ENCODE measurements at places on chromosomes 7 and 10.

DNA sequence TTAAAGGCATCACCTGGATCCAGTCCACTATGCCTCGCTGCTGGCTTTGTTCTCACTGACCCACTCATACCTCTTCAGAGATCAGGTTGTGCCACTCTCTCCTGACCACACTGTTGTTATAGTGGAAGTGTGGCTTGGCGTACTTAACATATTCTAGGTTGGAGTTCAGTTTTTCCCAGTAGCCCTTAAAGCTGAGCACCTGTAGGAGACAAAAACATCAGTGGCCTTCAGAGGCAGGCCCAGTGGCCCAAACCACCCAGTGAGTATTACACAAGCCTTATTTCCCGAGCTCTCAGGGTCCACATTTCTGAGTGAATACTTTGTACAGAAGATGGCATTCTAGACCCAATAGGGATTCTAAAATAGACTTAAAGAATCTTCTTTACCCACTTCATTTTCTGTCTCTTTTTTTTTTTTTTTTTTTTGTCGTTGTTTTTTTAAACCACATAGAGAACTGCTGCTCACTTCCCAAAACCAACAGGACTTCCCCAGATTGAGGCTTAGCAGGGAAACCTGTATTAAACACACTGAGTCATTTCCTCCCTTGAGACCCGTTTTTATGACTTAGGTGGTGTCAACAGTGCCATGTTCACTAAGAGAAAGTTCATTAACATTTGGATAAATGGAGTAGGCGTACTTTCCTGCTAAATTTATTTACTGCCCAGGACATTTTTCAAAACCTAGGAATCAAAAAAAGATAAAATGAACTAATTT is 85.8 kb downstream of the GSAP start:
- DNase-seq: no peak

DNA sequence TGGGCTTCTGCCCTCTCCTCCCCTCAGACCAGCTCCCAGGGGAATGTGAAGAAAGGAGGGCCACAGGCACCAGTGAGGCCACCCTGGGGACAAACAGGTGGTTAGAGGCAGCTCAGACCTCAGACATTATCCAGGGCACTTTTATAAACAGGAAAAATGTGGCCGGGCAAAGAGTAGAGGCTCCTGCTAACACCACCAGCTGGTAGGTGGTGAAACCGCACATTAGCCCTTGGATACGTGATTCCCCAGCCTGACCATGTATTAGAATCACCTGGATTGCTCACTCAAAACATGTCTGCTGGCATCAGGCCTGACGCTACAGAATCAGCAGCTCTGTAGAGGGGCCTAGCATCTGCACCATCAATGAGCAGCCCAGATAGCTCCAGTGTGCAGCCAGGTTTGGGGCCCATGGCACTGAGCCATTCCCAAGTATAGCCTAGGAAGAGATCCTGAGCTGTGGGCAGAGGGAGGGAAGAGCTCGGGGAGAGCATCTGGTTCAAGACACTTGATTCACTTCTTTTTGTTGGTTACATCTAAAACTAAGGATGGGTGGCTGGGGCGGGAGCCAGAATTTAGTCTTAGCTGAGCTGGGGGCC is 37.1 kb downstream of the GPR26 start:
- no peak for DNase-seq

GRCh38 chr10:102965311-102965851 is 47.3 kb downstream of the CNNM2 start:
- DNase-seq: no peak

GRCh38 chr10:103929381-103929921 is 11.5 kb upstream of the STN1 start:
- DNase-seq: no peak

DNA sequence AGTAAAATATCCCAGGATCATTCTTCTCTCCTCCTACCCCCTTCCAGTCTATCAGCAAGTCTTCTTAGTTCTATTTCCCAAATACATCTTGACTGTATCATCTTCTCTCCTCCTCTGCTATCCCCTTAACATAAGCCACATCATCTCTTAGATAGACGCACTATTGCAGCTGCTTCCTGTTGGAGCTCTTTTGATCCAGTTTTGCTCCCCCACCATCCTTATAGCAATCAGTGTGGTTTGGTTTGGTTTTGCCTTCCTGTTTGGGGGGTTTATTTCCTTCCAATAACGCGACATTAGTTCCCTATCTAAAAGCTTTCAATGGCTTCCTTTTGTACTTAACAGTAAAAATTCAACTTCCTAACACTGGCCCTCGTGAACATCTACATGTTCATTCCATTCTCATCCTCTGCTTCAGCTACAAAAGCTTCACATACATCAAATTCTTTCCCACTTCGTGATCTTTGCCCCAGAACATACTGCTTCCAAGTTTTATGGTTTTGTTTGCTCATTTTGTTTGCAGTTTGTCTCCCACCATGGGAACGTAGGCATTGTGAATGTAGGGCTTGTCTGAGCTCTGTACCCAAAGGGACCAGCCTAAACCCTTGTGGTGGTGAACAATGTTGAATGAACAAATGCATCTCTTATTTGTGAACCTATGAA is 33.7 kb upstream of the PLXDC2 start:
- DNase-seq: no peak

DNA sequence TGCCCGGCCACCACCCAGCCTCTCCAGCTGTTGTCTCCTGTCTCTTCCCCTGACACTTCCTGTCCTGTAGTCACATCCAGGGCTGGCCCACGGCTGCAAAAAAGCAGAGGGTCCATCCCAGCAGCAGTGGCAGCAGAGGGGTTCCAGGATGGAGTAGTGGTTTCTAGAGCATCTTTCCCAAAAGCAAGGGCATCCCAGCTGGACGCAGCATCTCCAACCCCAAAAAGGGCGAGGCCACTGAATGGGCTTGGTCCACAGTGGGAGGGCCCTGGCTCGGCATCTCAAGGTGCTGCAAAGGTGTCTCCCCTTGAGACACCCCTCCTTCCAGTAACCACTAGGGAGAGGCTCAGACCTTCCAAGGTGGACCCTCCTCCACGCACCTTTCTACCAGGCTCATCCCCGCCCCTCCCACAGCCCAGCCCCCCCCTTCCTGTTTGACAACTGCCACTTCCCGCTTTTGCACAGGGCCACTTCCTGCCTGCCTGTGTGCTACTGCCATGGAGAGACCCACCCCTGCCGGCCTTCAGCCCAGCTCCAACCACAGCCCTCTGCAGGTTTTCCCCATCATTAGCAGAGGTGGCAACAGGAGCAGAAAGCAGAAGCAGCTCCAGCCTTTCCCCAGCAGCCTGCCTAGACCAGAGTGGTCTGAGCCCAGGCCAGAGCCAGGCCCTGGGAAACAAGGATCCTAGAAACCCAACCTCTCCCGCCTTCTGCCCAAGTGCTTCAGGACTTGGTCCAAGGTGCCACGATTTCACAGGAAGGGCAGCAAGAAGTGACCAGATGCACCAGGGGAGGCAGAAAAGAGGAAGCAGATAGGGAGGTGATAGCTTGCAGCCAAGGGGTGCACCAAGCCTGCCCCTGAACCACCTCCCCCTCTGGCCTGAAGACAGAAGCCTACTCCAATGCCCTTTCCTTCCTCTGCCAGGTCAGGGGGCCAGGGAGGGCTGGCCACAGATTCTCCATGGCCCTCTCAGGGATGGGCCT is 8.6 kb downstream of the CAMK2G start:
- DNase-seq: peak; percentile 78

- no peak for DNase-seq
Measured at GRCh38 chr10:118927321-118927720, 102.2 kb upstream of the NANOS1 start.

DNA sequence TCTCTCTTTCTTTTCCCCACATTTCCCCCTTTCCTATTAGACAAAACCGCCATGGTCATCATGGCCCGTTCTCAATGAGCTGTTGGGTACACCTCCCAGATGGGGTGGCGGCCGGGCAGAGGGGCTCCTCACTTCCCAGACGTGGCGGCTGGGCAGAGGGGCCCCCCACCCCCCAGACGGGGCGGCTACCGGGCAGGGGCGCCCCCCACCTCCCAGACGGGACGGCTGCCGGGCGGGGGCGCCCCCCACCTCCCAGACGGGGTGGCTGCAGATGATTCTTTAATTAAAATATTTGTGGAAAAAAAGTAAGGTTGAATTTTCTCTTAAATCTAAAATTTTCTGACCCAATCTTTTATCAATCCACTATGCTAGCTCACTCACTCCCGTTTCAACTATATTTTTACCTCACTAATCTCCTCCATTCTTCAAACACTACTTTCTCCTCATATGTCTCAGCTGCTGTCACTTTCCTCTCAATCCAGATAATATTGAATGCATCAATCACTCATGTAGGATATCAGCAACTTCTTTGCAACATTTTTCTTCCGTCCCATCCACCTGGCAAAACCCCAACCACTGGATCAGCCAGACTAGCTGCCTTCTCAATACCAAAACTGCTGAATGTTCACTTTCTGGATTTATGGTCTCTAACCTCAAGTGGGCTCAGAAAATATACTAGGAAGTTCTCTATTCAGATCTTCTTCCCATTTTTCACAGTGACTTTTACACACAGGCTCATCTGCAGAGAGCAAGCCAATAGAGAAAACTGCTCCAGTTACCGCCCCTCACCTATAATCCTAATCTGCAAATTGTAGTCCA is 81.1 kb upstream of the TRIM24 start:
- DNase-seq: no peak

GRCh38 chr7:93159490-93159889 is 11.3 kb upstream of the SAMD9L start:
- no peak for DNase-seq

- DNase-seq: no peak
Measured at GRCh38 chr7:151741585-151741984, 135.3 kb downstream of the PRKAG2 start.

DNA sequence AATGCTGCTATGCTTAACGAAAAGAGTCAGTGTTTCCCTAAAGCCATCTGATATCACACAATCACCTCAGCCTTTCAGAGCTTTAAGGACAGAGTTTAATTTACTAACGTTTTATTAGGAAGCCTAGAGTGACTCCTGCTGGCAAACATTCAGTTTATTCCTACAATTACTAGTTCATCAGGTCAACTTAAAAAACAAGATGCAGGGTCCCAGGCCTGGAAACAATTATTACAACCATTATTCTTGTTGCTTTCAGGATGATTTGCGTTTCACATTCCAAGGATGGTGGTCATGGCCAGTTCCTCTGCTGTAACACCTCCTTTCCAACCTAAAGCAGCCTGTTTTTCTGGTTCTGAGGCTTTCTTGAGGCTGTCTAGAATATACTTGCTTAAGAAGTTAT is 1.5 kb upstream of the FAM53B start:
- no peak for DNase-seq

DNA sequence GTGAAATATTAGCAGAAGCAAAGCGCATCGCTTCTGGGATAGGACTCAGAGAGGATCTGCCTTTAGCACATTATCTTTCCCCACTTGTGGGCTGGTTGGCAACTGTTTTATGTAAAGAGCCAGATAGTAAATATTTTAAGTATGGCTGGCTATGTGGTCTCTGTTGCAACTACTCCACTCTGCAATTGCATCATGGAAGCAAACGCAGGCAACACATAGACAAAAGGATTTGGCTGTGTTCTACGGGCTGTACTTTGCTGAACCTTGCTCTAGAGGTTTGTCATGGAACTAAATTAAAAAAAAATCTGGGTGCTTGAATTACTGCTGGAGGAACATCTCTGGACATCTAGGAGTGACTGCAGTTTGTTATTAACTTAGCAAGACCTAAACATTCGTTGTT is 307.8 kb upstream of the TPK1 start:
- no peak for DNase-seq

DNA sequence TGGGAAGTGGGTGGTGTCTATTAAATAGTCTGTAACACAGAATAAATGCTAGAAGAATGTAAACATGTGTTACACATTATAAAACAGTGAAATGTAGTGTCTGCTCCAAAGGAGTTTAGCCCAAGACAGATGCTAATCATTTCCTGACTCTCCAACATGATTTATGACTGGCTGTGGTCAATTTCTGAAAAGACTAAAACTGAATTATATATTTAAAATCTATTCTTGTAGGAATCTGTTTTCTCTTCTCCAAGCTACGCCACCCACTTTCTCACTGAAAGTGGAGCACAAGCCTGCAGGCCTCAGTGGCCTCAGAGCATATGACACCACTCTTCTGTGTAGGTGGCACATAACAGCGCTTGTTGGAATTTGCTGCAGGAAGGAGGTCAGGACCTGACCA is 44.4 kb downstream of the CTTNBP2 start:
- no peak for DNase-seq

GRCh38 chr10:43341450-43341849 is 30.0 kb upstream of the FXYD4 start:
- no peak for DNase-seq

GRCh38 chr7:16071246-16071857 is 350.0 kb downstream of the CRPPA start:
- no peak for DNase-seq

All from aorta (tissue), 5 donors.